ENCODE measurements at places on chromosomes 1 and 21. TPM values are rescaled to one million over a fixed set of nuclear protein-coding genes. Genes with fewer than 3 reads are reported as not detected.

DNA sequence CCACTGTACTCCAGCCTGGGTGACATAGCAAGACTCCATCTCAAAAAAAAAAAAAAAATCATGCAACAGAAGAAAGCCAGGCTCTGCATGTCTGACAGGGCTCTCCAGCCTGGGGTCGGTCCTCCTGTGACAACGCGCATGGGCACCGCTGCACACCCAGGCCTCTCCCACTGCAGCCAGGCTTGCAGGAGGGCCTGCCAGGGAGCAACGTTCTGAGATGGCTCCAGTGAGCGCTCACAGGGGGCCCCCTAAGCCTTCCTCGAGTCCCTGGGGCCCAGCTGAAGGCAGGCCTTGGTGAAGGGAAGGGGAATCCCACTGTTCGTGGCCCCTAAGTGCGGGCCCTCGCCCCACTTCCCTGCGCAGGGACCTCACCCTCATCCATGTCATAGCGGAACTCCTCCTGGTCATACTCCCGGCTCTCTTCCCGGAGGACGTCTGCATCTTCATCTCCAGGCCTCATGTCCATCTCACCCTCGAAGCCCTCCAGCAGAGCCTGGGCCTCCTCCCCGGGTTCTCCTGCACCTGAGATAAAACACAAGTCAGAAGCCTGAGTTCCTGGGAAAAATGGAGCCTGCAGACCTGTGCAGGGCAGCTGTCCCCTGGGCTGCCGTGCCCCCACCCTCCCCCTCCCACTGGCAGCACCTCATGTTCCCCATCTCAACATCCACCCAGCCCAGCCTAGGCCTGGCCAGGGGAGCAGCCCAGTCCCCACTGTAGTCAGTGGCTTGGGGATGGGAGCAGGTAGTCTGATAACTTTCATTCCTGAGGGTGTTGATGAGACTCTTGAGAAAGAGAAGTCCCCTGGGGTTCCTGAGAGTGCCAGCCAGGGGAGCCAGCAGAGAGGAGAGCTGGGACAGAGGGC lies 20.3 kb downstream of the RSPH1 start:
- H3K27me3 ChIP-seq = no peaks in the 10 kb centered on the region
- DNase-seq = no peak
- H3K4me3 ChIP-seq = no peak overlapping the region
- H3K4me1 ChIP-seq = no peaks in the 10 kb centered on the region
- H3K36me3 ChIP-seq = no peaks in the 10 kb centered on the region
- H3K27ac ChIP-seq = no peak overlapping the region

DNA sequence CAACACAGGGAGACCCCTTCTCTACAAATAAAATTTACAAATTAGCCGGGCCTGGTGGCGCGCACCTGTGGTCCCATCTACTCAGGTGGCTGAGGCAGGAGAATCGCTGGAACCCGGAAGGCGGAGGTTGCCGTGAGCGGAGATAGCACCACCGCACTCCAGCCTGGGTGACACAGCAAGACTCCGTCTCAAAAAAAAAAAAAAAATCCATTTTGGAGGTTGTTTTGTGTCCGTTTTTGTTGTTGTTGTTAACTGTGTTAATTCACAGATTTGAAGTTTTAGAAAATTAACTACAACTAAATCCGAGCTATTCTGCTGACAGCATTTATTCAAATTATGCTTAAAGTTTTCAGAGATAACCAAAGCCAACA lies 618 bp downstream of the CLCC1 start:
- H3K4me1 ChIP-seq = no peaks in the 10 kb centered on the region
- peak overlapping the region; percentile 81 for H3K27ac ChIP-seq
- no peak for DNase-seq
- peak overlapping the region; percentile 44 for H3K4me3 ChIP-seq
- no peaks in the 10 kb centered on the region for H3K36me3 ChIP-seq

DNA sequence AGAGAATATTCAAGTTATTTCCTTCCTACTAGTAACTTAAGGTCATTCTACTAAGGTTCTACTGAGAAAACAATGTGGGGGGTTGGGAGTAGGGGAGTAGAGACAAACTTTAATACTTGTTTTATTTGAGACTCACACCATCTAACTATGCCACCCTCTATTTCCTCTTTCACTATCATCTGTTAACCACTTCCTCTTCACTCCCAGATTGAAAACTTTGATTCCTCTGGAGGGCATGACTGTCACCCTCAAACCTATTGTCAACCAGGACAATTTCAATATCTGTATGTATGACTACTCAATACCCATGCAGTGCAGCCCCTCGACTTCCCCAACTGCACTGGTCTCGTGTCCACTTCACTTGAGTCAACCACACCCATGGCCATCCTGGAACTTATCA lies 165.6 kb upstream of the POGK start:
- DNase-seq = no peak
- no peaks in the 10 kb centered on the region for H3K4me1 ChIP-seq

DNA sequence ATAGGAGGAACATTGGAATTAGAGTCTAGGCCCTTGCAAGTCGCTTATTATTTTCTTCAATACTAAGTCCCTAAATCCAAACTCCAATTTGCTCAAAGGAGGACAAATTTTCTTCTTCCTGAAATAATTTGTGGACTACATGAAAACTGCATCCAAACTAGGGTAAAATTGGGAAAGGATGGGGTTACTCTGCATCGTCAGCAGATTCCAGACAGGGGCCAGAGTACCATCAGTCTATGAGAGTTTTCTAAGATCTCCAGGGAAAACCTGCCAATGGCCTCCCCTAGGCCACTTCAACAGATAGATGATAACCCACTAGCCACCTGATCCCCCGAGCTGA lies 508 bp downstream of the HEYL start:
- H3K27me3 ChIP-seq = peaks cover 63% of the 10 kb centered on the region
- no peak overlapping the region for H3K27ac ChIP-seq
- H3K4me1 ChIP-seq = no peaks in the 10 kb centered on the region
- no peaks in the 10 kb centered on the region for H3K36me3 ChIP-seq
- DNase-seq = no peak

- peak overlapping the region; percentile 1 for H3K27ac ChIP-seq
- peaks cover 53% of the 10 kb centered on the region for H3K4me1 ChIP-seq
- no peak overlapping the region for H3K4me3 ChIP-seq
- H3K36me3 ChIP-seq = no peaks in the 10 kb centered on the region
- no peak for DNase-seq
These were observed 82.3 kb downstream of the ITPKB start for GRCh38 chr1:226656601-226657277.

DNA sequence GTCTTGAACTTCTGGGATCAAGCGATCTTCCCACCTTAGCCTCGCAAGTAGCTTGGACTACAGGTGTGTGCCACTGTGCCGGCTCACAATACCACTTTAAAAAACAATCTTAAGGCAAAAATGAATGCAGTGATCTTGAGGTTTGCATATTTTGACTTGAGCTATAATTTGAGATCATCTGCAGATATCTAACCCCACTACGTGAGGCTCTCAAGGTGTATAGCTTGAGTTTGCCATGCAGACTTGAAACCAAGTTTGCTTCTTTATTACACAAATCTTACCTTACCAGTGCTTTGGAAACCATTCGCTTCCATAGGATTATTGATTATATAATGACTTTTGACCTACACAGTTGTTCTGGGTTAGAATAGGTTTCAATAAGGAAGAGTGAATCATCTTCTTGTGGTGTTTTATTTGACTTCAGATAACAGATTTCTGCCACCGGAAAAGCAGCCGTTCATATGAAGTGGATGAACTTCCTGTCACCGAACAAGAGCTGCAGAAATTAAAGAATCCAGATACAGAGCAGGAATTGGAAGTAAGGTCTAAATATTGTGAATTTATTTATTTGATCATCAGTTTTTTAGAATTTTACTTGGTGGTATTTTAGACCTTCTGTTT lies 155.1 kb downstream of the VPS13D start:
- no peak overlapping the region for H3K27ac ChIP-seq
- H3K36me3 ChIP-seq = peaks cover 34% of the 10 kb centered on the region
- no peak for DNase-seq
- no peak overlapping the region for H3K4me3 ChIP-seq

The NEK7 gene
- 63.1 TPM for total RNA-seq

DNA sequence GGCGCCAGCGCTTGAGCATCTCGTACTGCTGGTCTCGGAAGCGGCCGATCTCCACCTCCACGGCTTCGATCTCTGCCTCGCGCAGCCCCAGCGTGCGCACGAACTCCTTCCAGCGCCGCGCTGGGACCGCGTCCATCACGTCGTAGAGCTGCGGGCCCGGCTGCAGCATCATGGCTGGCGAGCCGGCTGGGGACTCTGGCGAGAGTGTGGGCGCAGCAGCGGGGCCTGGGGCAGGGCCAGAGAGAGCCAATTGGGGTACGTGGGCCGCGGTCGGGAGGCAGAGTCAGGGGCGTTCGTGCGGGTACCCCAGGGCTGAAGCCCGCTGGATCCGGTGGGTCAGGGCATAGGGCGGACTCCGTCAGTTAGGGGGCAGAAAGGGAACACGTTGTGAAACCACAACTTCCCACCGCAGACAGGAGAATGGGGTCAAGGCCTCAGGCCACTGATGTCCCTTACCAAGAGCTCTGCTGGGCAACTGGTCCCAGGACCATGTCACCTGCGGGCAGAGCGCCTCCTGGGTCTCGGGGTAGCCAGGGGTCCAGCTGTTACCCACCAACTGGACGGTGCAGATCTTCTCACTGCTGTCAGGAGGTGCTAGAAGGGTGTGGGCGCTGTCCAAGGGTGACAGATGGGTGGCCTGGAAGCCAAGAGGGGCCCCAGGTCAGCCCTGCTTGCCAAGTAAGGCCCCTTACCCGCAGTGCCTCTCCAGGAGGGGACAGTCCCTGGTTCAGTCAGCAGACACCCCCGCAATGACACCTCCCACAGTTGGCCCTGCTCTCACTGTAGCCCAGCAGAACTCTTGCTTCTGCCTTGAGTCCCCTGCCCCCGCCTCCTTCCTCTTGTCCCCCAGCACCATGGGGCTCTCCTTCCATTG lies 4.2 kb downstream of the TNFRSF25 start:
- no peak overlapping the region for H3K4me3 ChIP-seq
- H3K36me3 ChIP-seq = no peaks in the 10 kb centered on the region

GRCh38 chr1:197984289-197984688 lies 67.1 kb downstream of the LHX9 start:
- H3K27ac ChIP-seq = no peak overlapping the region
- H3K4me3 ChIP-seq = no peak overlapping the region
- no peak for DNase-seq
- no peaks in the 10 kb centered on the region for H3K27me3 ChIP-seq
- no peaks in the 10 kb centered on the region for H3K36me3 ChIP-seq

The COL6A2 gene
- total RNA-seq = 260 TPM

DNA sequence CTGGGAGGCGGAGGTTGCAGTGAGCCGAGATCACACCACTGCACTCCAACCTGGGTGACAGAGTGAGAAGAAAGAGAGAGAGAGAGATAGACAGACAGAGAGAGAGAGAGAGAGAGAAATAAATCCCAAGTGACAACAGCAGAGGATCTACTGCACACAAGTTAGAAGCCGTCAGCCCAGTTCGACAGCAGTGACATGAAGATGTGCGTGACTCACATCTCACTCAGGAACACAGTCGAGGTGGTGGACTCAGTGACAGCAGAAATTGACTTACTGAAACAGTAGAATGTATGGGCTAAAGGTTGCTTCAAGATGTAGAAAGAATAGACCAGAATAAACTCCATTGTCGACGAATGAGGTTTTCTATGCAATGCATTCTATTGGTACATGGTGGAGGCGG lies 77.0 kb upstream of the KRTAP19-8 start:
- no peak for DNase-seq
- no peak overlapping the region for H3K4me3 ChIP-seq
- no peak overlapping the region for H3K27ac ChIP-seq
- no peaks in the 10 kb centered on the region for H3K36me3 ChIP-seq
- H3K27me3 ChIP-seq = no peaks in the 10 kb centered on the region
- no peaks in the 10 kb centered on the region for H3K4me1 ChIP-seq

The DPT gene
- not detected for total RNA-seq

DNA sequence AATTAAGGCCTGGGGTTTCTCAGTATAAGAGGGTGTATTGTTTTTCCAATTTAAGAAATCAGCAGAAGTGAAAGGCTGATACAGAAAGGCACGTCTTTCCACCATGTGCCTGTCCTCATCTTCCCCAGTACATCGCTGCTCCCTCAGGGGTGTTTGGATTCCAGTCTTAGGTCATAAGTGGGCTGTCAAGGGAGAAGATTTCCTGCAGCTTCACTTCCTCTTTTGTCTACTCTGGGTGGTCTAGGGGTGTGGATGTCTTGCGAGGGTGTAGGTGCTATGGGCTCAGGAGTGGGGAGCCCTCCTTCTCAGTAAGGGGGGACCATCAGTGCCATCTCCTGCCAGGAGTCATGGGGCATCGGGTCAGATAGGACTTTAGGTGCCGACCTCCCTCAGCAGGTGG lies 999.8 kb upstream of the NCAM2 start:
- H3K27me3 ChIP-seq = no peaks in the 10 kb centered on the region
- no peak for DNase-seq
- H3K36me3 ChIP-seq = no peaks in the 10 kb centered on the region

The SMCP gene
- total RNA-seq = not detected

The TNFAIP8L2 gene
- total RNA-seq = 0.45 TPM

The ST6GALNAC5 gene
- total RNA-seq = 4.0 TPM

DNA sequence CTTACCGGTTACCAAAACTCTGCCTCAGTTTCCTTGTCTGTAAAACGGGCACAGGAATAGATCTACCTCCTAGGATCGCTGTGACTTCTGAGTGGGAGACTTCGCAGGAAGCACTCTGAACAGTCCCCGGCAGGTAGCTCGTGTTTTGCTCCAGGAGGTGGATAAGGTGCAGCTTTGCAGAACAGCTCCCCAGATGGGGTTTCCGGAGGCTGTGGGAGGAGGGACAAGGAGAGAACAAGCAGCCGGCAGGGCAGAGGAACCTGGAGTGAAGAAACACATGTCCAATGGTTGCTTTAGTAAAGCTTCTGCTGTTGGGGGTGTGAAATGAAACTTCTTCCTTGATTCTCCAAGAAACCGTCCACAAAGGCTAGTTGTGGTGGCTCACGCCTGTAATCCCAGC lies 95.5 kb upstream of the TARDBP start:
- no peak overlapping the region for H3K4me3 ChIP-seq
- no peak for DNase-seq
- H3K27ac ChIP-seq = no peak overlapping the region
- H3K36me3 ChIP-seq = no peaks in the 10 kb centered on the region
- H3K4me1 ChIP-seq = no peaks in the 10 kb centered on the region

GRCh38 chr1:32806290-32806689 lies 10.9 kb downstream of the YARS1 start:
- H3K36me3 ChIP-seq = peaks cover 6% of the 10 kb centered on the region
- H3K4me1 ChIP-seq = peaks cover 32% of the 10 kb centered on the region
- DNase-seq = peak; percentile 74
- H3K4me3 ChIP-seq = no peak overlapping the region
